ENCODE measurements at places on chromosomes 6 and 20.
A peak's percentile ranks its signal among the peaks of the same experiment; 100 is the strongest.

GRCh38 chr6:56642366-56643261, at the start of gene DST:
Gene DST (minus strand): TSS chr6:56642889.
- no peak for DNase-seq

GRCh38 chr6:107534571-107535141, 44.7 kb downstream of the SOBP start:
- DNase-seq = no peak

DNA sequence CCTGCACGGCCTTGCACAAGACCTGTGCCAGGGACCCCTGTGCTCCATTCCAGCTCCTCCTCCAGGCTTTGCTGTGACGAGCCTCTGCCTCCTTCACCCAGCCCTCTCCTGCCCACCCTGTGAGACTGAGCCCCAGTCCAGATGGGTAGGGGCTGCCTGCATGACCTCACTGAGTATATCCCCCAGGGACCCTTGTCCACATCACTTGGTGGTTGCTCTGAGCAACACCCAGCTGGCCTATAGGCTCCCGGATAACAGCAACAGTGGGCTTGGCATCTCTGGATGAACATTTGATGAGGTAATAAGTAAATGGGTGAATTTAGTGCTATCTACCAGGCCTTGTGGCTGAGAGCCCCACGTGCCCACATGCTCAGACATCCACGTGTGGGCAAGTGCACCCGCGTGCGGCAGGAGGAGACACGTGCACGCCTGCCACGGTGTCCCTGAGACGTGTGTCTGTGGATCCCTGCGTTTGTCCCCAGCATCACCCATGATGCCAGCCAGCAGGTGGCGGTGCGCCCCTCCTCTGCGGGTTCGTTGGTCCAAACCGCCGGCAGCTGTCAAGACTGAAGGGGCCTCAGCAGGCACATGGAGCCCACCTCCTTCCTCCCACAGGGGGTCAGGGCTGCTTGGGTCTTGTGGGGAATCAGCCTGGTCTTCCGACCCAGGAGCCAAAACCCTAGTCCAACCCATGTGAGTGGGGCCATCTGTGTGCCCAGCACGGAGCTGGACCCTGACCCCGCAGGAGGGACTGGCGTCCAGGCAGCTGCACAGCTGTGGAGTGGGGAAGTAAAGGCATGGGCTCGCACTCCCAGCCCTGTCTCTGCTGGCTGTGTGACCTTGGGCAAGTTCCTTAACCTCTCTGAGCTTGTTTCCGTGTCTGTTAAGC, 45.9 kb downstream of the FGD2 start:
- DNase-seq = peak; percentile 94

DNA sequence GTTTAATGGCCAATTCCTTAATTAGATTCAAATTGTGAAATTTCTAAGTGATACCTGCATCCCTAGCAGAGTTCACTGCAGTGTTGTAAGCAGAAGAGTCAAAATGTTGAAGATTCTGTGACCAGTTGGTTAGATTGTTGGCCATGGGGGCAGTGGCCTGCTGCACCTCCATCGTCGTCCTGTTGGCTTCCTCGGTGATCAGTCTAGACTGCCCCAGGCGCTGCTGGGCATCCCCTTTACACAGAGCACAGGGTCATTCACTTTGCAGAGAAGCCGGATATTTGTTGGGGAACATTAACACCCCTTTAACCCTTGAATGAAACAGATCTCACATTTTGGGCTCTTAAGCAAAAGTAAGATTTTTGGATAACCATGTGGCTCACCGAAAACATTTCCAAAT, 60.7 kb downstream of the FAM229B start:
- DNase-seq = no peak

GRCh38 chr6:1993042-1993441, 252.4 kb downstream of the GMDS start:
- DNase-seq = no peak

GRCh38 chr6:157879034-157879872, 56.2 kb downstream of the SNX9 start:
- DNase-seq = no peak

GRCh38 chr6:141467041-141467440, 665.7 kb upstream of the GJE1 start:
- no peak for DNase-seq

DNA sequence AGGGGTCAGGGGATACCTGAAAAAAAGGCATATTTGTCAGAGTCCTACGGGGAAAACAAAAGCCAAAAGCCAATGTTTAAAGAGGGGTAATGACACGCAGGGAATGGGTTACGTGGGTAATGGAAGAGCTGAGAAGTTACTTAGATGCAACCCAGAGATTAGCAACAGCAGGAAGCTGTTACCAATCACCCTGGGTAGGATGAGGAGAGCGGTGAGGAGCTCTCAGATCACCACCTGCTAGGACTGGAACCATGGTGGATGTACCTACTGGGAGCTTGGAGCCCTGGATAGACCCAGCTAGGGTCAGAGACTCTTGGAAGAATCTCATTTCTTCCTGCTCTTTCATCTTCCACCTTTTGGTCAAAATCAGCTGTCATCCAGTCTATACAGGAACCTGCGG, 51.2 kb upstream of the RNF24 start:
- DNase-seq = no peak

DNA sequence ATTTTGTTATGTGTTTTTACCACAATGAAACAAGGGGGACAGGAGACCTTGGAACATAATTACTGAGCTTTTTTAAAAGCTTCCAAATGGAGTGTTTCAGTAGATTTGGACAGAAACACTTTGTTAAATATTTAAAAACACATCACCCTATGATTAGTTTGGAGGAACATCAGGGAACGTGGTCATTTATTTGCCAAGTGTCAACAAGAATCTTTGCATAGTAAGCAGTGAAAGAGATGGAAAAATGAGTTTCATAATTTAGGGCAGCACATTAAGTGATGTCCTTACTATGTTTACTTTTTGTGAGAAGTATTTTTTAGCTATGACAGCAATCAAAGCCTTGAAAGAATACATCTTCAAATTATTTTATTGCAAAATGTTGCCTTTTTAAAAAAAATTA, 82.6 kb downstream of the PROKR2 start:
- no peak for DNase-seq

- peak; percentile 30 for DNase-seq
Measured at GRCh38 chr6:144343701-144344428, 58.7 kb downstream of the UTRN start.

GRCh38 chr6:165769401-165769800, 106.4 kb upstream of the PDE10A start:
- no peak for DNase-seq

DNA sequence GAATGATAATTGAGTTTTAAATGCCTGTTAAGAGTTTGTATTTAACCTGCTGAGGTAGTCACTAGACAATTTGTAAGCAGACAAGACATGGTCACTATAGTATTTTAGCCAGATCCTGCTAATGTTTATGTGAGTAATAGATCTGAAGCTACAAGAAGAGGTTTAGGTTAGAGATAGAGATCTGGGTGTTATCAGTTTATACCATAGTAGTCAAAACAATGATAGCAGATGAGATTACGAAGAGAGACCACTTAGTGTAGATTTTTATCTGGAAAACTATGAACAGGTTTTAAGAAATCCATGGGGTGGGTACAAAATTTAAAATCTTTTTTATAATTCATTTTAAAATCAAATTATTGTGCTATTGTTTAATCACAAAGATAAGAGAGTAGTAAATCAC, 47.5 kb downstream of the PHIP start:
- no peak for DNase-seq

DNA sequence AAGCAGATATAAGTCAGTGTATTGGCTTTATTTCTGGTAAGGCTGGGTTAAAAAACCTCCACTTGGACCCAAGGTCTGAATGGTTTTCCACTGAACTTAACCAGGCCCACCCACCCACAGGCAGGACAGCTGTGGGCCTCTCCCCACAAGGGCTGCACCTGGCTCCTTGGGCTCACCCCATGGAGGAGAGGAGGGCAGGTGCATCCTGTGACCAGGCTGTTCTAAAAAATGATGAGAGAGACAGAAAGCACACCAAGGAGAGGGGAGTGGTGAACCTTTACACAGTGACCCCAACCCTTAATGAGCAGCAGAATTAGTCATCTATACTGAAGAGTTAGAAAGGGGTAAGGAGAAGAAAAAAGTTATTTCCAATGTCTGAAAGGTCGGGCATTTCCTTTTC, 34.5 kb upstream of the DUSP22 start:
- no peak for DNase-seq

- peak; percentile 18 for DNase-seq
Measured at GRCh38 chr6:26358511-26358981, 6.5 kb upstream of the BTN3A2 start.

DNA sequence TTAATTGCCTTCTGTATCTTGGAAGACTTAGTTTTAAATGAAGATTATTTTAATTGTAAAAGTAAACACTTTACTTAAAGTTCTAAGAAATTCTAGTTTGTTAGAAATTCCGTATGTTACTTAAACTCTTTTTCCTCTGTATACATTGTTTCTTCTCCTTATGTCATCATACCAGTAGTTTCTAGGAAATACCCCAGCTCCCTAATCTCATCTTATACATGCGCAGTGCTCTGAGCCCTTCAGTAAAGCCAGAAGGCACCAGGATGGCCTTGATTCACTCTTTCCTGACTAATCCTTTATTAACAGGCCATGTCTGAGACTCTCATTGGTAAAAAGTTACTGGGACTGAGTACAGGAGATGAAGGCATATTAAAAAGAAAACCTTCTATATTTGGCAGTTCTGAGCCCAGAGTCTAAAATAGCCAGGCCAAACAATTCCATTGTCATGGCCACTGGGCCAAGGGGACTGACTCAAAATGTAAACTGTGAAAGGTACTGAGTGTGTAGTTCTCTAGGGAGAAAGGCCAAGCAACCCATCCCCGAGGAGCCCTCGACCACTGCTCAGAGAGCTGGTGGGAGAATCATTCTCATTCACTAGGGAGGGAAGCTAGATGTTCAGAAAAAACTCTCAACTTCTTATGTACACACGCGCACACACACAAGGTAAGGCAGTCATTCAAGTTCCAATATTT, 25.0 kb downstream of the SLC22A1 start:
- DNase-seq = no peak

DNA sequence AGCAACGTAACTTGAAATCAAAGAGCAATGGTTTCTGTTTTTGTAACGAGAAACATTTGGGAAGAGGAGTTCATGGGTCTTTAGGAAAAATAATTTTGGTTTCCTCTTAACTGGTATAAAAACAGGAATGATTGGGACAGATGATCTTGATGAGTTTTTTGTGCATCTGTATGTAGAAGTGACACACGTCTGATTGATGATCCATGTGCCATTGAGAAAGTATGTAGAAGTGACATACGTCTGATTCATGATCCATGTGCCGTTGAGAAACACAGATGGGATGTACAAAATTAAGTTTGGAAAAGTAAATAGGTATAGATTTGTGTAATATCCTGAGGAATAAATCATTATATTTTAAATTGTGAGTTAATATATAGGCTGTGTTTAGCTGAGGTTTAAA, 2.1 kb downstream of the KIAA1586 start:
- no peak for DNase-seq

DNA sequence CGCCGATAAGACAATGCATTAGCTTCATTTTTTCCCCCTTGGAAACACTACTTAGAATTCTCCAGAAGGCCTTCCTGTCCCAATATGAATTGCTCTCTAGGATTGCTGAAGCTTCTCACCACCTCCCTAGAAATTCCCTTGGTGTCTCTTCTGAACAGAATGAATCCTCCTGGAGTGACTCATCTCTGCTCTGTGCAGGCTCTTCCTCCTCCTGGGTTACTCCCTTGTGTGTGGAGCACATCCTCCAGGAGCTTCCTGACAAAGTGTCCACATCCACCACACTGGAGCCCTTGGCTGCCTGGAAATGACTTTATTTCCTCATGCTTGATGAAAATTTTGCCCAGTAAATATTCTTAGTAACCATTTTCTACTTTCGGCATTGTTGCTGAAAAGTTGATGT, 54.4 kb downstream of the DTNBP1 start:
- DNase-seq = no peak

GRCh38 chr6:158803733-158804143, 15.4 kb downstream of the EZR start:
- no peak for DNase-seq

GRCh38 chr6:41545247-41545702, 906 bp upstream of the FOXP4 start:
- no peak for DNase-seq

DNA sequence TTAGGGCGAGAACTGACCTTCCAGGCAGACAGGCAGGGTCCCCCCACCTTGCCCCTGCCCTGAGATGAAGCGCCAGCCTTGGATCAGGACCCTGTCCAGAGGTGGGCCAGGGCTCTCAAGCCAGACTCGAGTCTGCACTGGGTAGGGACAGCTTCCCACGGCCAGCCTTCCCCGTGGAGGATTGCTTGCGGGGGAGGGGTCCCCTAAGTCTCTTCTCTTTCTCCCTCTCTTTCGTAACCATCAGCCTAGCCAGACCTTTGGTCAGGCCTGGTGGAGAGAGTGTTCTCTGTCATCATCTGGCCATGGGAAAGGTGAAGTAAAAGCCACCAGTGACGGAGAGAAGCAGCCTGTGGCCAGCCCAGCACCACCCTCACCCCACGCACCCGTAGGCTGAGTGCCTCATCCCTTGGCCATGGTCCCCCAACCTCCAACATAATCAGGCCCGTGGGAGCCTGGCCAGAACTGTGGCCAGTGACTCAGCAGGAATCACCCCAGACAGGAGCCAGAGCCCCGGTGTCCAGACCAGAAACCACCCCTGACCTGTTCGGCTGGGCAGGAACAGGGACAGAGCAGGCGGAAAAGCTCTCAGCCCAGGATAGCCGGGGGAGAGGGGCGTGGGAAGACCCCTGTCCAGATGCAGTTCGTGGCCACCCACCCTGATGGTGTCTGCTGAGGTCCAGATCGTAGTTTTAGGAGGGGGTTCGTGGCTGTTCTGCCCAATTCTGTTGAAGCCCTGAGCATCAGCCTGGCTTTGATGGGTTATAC, 47.1 kb downstream of the SNAI1 start:
- DNase-seq = no peak

DNA sequence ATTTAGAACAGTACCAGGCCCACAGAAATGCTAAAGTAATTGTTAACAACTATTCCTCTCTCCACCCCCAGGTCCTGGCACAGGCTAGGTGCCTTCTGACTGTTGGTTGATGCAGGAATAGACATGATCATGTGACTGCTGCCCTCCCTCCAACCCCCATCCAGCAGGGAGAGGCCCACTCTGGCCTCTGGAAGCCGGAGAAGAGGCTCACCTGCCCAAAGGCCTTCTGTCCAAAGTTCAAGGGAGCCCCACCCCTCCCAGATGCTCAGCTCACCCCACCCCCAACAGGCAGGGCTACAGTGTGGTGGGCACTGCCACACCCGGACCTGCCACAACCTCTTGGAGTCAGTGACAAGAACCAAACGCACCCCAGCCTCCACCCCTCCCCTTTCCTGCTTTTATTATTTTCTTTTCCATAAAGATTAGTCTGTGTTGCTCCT, 26.9 kb upstream of the FOXP4 start:
- DNase-seq = no peak
